IPS DF 6.9 (cell line): ENCODE measurements at places on chromosomes 12 and 14.
A peak's percentile ranks its signal among the peaks of the same experiment; 100 is the strongest.

DNA sequence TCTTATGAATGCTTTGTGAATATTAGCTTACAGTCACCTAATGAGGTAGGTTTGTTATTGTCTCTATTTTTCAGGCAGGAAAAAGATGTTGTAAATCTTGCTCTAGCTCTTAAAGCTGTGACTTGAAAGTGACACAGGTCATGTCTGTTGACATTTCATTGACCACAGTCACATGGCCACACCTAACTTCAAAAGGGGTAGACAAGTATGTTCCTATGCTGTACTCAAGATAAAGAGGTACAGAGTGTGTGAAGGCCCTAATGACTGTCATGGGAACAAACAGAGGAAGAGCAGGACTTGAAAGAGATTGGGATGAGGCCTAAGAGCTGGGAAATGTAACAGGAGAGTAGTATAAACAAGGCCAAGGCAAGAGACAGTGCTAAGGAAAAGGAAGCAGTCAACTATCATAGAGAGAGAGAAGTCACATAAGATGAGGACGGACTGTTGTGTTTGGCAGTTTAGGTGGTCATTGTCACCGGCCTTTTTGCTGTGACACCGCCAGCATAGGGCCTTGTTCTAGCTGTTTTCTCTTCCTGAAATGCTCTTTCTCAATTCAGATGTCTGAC lies 181.0 kb downstream of the CFAP54 start:
- DNase-seq: no peak

GRCh38 chr12:50636505-50636904 lies 127.4 kb upstream of the ATF1 start:
- no peak for DNase-seq

GRCh38 chr14:92560106-92560865 lies 46.7 kb downstream of the RIN3 start:
- no peak for DNase-seq

DNA sequence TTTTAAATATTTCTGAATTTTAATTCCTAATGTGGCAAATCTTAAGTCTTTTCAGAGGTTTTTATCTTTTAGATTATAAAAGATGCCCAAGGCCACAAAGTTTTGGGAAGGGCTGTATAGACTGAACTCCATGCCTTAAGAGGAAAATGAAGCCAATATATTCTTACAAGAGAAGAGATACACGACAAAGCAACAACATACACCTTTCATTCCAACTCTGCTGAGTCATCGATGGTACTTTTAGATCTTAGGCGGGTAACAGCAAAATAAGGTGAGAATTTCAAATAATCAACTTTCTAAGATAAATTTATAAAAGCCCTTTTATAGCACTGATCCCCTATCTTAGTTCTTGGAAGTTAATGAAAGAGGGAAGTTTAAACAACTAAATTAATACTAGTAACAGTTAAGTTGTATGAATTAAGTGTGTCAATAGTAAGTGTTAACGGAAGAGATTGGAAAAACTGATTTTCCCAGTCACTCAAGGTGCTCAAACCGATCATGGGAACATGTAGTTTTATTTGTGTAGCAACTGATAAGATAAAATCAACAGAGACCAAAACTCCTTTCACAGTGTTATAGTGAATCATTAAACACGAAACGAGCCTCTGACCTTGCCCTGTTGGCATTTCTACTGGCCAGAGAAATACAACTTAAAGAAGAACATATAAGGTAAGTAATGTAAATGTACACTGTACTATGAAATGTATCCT lies 18.8 kb upstream of the PIK3C2G start:
- no peak for DNase-seq

GRCh38 chr12:77161944-77162343 lies 96.6 kb upstream of the E2F7 start:
- DNase-seq: no peak

DNA sequence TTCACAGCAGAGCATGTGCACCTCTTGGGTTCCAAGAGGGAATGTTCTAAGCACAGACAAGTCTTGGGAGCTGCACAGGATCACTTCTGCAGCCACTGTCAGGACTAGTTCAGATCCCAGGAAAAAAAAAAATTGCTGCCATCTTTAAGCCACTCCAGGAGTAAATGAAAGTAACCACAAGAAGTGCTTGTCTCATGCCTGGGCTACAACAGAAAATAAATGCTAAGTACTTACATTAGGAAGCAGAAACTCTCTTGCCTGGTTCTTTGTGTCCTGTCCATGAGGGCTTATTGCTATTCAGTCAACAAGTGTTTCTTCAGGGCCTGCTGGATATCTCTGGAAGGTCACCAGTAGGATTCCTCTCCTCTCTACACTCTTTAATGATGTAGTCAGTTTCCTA lies 176.1 kb downstream of the KTN1 start:
- DNase-seq: no peak

DNA sequence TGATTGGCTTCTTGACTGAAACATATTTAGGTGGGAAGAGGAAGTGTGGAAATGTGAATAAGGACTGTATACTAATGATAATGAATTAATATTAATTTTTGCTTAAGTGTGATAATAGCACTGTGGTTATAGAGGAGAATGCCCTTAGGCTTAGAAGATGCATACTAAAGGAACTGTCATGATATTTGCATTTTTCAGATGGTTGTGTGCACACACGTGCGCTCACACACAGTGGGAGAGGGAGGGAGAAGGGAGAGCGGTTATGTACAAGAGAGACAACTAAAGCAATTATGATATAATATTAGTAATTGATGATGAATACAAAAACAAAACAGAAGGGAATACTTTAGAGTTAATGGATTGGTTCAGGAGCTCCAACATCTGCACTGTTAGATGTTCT lies 54.2 kb downstream of the RCOR1 start:
- no peak for DNase-seq

- no peak for DNase-seq
Observed at GRCh38 chr12:40001406-40001805, 104.5 kb downstream of the SLC2A13 start.

- no peak for DNase-seq
Observed at GRCh38 chr12:132449565-132450417, 40.2 kb upstream of the FBRSL1 start.

DNA sequence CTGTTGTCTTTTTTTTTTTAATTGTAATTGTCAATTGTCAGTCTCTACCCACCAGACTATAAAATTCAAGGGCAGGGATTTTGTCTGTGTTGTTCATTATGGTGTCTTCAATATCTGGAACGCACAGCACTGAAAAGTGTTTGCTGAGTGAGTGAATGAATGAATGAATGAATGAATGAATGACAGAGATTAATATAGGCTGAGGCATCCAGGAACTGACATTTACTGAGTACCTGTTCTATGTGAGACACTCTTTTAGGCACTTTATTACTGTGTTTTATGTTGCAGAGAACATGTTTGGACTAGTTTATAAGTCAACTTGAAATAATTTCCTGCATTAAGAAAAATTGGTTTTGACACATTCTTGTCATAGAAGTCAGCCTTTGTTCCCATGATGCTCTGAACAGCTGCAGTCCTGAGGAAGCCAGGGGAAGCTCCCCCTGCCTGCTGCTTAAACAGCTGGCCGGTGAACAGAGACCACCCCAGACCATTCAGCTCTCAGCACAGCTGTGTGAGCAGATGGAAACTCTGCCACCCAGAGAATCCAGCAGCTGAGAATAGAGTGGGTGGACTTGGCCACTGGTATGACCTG lies 160.7 kb upstream of the CCND2 start:
- DNase-seq: no peak

DNA sequence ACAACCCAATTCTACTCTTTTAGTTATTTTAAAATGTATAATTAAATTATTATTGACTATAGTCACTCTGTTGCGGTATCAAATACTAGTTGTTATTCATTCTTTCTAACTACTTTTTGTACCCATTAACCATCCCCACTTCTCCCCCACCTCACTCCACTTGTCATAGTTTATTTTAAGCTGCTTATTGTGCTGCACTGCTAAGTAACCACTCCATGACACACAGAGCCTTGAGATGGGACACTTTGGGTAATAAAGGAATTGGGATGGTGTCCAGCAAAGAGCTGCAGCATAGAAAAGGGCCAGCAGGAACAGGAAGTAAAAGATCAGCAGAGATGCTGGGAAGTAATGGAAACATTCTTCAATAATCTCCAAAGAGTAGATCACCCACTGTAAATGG lies 123.0 kb downstream of the RPS29 start:
- DNase-seq: no peak

- DNase-seq: peak; percentile 55
Observed at GRCh38 chr12:79407671-79408622, 282.8 kb downstream of the PAWR start.

DNA sequence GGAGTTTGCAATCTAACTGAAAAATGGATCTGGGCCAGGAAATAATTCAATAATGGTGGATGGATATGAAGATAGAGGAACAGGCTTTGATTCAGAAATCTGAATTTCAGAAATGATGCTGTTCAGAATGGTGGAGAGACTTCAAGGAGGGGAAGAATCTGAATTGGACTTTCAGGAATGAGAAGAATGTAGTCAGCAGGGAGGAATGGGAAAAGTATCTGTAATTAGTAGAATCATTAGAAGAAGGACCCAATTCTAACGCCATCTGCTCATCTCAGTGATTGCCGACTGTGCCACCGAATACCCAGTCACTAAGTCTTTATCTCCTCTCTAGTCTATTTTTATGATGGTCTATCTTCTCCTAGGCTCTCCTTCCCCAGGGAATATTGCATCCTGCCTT lies 363.2 kb downstream of the GALC start:
- no peak for DNase-seq

GRCh38 chr12:90510948-90511347 lies 444.0 kb downstream of the CCER1 start:
- no peak for DNase-seq

GRCh38 chr14:50964683-50965390 lies 20.6 kb upstream of the PYGL start:
- no peak for DNase-seq

DNA sequence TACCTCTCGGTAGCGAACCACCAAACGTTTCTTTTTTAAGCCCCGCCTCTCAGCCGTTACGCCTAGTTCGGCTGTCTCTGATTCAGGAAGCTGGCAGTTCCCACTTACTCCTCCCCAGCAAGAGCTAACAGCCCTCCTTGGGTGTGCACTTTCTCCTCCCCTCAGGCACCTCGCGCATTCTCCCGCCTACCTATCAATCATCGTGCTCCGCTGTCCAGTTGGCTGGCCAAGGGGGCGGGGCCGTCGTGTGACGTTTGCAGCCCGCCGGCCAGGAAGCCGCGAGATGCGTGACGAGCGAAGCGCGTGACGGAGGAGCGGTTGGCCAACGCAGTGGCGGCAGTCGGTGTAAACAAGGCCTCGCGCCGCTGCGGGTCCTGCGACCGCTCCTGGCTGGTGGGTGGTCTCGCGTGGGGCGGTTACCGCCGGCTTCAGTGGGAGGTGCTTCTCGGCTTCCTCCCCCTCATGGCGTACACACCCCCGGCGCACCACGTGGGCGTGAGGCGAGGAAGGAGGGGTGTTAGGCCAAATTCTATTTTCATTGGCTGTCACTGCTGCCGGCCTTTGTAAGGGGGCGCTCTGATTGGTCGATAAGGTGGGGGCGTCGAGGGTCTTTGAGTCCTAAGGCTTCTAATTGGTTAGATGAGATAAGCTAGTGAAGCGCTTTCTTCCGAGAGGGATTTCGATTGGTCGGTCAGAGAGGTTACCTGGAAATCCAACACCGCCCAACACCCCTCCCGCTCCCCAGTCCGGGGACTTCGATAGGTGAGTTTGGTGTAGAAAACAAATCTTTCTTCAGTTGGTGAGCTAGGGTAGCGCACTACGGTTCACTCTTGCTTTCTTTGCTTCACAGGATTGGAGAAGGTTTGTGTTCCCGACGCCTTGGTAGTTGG lies at the start of the genes DCAF11 and NRL:
DCAF11 (plus strand) TSS at position 246 of the 890 bp plus-strand sequence. CDS start 818 bp downstream, outside the sequence.
NRL (minus strand) TSS at position 418 of the 890 bp plus-strand sequence. CDS start 32,101 bp downstream, outside the sequence.
- peak; percentile 97 for DNase-seq

DNA sequence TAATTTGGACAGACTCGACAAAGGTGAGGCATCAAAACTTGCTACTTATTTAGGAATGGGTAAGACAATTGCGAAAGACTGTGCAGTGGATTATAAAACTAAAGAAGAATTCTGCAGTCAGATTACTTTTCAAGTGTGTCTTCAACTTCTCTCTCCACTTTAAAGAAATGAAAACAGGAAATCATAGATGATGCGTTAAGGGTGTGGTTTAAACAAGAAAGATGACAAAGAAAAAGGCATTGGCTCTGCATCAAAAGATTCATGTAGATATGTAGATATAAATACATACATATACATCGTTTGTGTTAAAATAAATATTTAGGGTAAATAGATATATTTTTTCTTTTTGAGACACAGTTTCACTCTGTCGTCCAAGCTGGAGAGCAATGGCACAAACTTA lies 74.6 kb upstream of the PARP11 start:
- DNase-seq: no peak

- DNase-seq: no peak
Observed at GRCh38 chr14:52863334-52863700, 71.9 kb upstream of the GNPNAT1 start.

- DNase-seq: no peak
Observed at GRCh38 chr14:76900682-76901081, 74.5 kb downstream of the LRRC74A start.

DNA sequence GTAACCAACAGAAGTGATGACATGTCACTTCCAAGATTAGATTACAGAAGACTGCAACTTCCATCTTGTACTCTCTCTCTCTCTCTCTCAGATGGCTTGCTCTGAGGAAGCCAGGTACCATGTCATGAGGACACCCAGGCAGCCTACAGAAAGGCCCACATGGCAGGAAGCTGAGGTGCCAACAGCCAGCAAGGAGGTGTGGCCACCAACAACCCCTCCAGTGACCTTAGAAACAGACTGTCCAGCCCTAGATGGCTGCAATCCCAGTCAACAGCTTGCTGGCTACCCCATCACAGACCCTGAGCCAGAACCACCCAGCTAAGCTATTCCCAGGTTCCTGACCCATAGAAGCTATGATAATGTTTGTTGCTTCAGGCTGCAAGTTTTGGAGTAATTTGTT lies 178.4 kb downstream of the ITPR2 start:
- no peak for DNase-seq

DNA sequence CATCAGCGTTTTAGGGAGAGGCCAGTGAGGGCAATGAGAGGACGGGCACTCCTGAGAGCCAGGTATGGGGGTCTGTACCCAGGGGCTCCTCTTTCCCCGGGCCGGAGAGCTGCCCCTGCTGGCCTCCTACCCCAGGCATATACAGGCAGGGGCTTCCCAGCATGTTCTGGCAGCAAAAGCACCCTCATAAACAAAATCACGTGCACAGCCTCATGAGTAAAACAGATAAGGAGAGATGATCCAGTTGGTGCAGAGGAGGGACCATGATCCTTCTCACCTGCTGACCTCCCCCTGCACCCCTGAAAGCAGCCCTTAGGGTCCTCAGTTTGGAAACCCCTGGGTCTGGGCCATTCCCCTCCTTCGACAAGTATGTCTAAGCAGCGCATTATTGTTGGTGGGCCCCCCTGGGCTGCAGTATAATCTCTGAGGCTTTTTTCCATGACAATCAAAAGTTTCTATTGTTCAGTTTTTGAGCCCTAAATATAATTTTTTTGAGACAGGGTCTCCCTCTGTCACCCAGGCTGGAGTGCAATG lies 5.0 kb upstream of the KRT4 start:
- DNase-seq: no peak

DNA sequence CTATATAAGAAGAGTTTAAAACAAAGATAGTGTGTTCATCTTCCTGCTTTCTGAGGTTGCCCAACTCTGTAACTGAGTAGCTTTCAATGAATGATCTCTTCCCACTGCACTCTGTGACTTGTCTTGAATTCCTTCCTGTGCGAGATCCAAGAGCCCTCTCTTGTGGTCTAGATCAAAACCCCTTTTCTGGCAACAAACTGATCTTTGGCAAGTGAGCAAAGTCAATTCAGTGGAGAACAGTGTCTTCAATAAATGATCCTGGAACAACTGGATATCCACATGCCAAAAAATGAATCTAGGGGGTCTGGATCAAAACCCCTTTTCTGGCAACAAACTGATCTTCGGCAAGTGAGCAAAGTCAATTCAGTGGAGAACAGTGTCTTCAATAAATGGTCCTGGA lies 8.5 kb downstream of the CFAP54 start:
- no peak for DNase-seq
